Endodermal cell (in vitro differentiated cells): ENCODE measurements at places on chromosomes 6 and 20.

DNA sequence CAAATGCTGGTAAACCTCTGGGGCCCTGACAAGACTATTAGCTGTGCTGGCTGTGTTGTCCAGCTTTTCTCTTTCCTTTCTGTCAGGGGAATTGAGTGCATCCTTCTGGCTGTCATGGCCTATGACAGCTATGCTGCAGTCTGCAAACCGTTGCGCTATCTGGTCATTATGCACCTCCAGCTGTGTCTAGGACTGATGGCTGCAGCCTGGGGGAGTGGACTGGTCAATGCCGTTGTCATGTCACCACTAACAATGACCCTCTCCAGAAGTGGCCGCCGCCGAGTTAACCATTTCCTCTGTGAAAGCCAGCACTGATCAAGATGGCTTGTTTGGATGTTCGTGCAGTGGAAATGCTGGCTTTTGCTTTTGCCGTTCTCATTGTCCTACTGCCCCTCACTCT is 20.3 kb downstream of the OR2B6 start:
- H3K4me1 ChIP-seq, result no peaks in the 10 kb centered on the region
- H3K4me3 ChIP-seq, result no peak overlapping the region
- H3K27me3 ChIP-seq, result peaks cover 18% of the 10 kb centered on the region
- H3K36me3 ChIP-seq, result no peaks in the 10 kb centered on the region
- DNase-seq, result no peak
- H3K27ac ChIP-seq, result no peak overlapping the region

DNA sequence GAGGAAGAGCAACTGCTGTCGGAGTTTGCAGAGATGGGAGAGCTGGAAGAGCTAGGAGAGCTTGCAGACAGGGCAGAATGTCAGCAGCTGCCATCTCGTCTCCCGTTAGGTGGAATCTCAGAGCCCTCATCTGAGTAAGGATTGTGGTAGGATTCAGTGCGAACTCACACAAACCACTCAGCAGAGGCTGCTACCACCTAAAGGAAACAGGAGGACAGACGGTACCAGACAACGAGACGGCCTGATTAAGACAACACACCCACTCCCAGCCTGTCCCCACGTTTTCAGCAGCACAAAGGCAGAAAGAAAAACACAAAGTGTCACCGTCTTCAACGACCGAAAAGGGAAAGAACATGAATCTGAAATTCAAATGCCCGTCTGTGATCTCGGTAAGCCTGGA is 4.1 kb downstream of the LEMD2 start:
- peak overlapping the region; percentile 51 for H3K27ac ChIP-seq
- H3K27me3 ChIP-seq, result no peaks in the 10 kb centered on the region
- H3K36me3 ChIP-seq, result peaks cover 55% of the 10 kb centered on the region
- H3K4me3 ChIP-seq, result no peak overlapping the region
- no peak for DNase-seq

GRCh38 chr6:32882879-32883250 is 28.9 kb downstream of the PSMB9 start:
- H3K27ac ChIP-seq, result no peak overlapping the region
- no peaks in the 10 kb centered on the region for H3K27me3 ChIP-seq
- no peaks in the 10 kb centered on the region for H3K4me1 ChIP-seq

GRCh38 chr6:15508931-15509330 is 153.9 kb downstream of the DTNBP1 start:
- no peaks in the 10 kb centered on the region for H3K27me3 ChIP-seq
- peaks cover 89% of the 10 kb centered on the region for H3K36me3 ChIP-seq
- H3K27ac ChIP-seq, result no peak overlapping the region
- no peaks in the 10 kb centered on the region for H3K4me1 ChIP-seq

GRCh38 chr20:61815678-61816077 is 250.0 kb downstream of the TAF4 start:
- no peaks in the 10 kb centered on the region for H3K4me1 ChIP-seq
- no peaks in the 10 kb centered on the region for H3K27me3 ChIP-seq
- H3K27ac ChIP-seq, result no peak overlapping the region
- DNase-seq, result no peak
- no peaks in the 10 kb centered on the region for H3K36me3 ChIP-seq

DNA sequence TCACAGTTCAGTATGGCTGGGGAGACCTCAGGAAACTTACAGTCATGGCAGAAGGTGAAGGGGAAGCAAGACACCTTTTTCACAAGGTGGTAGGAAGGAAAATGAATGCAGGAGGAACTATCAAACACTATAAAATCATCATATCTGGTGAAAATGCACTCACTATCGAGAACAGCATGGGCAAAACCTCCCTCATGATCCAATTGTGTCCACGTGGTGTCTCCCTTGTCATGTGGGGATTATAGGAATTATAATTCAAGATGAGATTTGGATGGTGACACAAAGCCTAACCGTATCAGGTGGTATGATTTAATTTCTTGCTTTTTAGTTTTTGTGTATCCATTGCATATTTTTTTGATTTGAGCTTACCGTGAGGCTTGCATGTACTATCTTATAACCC is 133.2 kb upstream of the SYNCRIP start:
- no peaks in the 10 kb centered on the region for H3K27me3 ChIP-seq
- no peak overlapping the region for H3K4me3 ChIP-seq
- H3K36me3 ChIP-seq, result no peaks in the 10 kb centered on the region

DNA sequence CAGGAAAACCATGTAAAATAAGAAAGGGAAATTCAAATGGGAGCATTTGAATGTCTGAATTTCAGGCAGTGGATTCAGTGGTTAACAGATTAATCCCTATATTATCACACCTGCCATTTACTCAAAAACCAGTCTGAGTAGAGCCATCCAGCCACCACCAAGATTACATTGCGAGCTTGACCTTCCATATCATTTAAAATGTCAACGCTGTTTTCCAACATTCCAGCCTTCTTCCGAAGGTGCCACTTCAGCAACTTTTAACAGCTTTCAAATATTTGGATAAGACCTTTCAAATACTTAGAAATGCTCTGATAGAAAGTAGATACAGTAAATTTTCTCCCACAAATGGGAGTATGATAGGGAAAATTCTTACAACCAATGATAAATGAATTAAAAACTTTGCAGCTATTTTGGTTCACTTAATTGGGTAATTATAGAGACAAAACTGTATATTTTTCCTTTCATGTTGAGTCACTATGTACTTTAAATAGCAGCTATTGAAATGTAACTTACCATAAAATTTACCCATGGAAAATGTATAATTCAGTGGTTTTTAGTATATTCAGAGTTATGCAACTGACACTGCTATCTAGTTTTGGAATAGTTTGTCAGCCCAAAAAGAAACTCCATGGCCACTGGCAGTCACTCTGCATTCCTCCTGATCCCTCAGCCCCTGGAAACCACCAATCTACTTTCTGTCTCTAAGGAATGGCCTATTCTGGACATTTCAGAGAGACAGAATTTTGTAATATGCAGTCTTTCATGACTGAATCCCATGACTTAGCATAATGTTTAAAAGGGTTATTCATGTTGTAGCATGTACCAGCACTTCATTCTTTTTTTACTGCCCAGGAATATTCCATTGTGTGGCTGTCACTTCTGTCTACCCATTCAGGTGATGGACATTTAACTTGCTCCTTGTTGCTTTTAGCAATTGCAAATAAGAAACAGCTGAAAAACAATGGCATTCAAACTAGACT is 21.5 kb downstream of the EZR start:
- DNase-seq, result peak; percentile 11
- no peak overlapping the region for H3K4me3 ChIP-seq
- peak overlapping the region; percentile 40 for H3K27ac ChIP-seq
- no peaks in the 10 kb centered on the region for H3K27me3 ChIP-seq
- peaks cover 63% of the 10 kb centered on the region for H3K36me3 ChIP-seq

- peaks cover 11% of the 10 kb centered on the region for H3K4me1 ChIP-seq
- H3K27ac ChIP-seq, result no peak overlapping the region
- DNase-seq, result no peak
- H3K27me3 ChIP-seq, result no peaks in the 10 kb centered on the region
- H3K36me3 ChIP-seq, result no peaks in the 10 kb centered on the region
Measured at GRCh38 chr6:105442369-105442768, 39.5 kb upstream of the PREP start.

DNA sequence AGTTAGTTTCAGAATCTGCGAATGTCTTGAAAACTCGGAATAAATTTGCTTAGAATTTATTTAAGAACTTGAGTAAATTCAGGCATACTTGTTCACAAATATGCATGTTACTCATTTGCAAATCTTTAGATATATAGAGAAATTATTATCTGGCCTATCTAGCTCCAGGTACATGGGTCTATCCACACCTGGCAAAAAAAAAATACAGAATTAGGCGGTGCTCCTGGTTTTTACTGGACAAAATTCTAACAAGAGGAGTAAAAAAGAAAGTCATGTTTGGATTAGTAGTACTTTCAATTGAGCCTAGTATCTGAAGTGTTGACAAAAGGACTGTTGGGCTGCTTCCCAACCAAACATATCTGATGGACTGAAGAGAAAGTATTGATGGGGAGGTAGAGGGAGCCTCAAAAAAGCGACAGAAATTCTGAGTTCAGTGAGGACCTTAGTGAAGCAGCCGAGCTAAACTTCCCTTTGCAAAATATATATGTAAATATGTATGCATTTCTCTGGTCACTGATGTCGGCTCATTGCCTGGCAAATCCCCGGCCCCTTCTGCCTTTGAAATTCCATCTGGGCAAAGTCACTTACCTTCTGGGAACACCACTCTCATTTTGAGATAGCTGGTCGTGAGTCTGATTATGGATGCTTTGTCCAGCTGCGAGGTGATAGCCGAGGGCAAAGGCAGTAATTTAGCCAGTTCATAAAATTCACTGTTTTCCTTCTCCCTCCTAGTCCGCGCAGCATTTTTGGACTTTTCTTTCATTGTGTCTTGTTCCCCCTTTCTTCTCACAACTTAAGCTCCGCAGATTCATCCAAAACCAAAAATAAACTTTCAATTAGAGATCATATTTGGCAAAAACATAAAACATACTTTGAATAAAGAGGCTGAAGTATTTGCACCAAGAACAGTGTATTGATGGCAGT is 1.8 kb downstream of the SIM1 start:
- H3K4me1 ChIP-seq, result no peaks in the 10 kb centered on the region
- H3K36me3 ChIP-seq, result no peaks in the 10 kb centered on the region
- peak overlapping the region; percentile 78 for H3K4me3 ChIP-seq
- H3K27me3 ChIP-seq, result peaks cover 100% of the 10 kb centered on the region
- H3K27ac ChIP-seq, result no peak overlapping the region
- DNase-seq, result no peak
